ENCODE measurements at places on chromosomes 6 and 20.
A peak's percentile ranks its signal among the peaks of the same experiment; 100 is the strongest.

DNA sequence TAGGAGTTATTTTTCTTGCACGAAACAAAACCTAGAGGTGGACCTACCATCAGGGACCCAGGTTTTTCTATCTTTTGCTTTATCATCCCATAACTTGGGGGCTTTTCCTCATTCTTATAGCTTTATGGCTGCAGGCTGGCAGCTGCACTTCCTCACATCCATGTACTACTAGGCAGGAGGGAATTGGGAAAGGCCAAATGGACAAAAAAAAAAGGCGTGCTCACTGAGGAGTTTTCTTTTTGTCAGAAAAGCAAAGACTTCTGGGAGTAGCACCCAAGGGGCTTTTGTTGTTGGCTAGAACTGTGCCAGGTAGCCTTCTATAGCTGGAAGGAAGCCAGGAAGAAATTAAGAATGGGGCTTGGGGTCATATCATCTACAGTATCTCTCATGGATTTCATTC, 61.4 kb downstream of the SLX4IP start:
- DNase-seq = no peak

DNA sequence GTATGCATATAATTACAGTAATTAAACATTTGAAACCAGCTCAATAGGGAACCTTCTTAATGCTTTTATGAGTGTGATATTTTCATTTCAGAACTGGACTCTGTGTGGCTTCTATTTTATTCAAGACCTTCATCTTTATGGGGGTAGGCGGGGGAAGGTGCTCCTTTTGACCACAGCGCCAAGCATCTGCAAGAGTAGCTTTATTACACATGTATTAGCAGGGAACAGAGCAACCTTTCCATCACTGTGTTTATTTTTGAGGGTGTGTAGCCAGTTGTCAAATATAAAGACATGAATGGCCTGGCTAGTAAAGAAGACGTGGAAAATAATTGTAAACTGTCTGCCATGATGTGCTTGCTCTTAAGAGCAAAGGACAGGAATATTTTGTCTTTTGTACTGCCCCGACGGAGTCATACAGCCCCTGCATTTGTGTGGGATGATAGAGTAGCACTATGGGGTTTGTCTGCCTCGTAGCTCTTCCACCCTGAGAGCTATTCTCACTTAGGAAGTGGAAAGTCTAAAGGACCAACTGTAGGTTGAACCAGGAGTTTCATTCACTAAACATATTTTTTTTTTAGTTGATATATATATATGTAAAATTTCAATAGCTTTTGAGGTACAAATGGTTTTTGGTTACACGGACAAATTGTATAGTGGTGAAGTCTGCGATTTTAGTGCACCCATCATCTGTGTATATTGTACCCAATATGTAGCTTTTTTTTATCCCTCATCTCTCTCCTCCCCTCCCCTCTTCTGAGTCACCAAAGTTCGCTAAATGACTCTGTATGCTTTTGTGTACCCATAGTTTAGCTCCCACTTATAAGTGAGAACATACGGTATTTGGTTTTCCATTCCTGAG, 91.2 kb downstream of the CARMIL1 start:
- DNase-seq = no peak

GRCh38 chr6:3532296-3532916, 75.6 kb upstream of the SLC22A23 start:
- no peak for DNase-seq

DNA sequence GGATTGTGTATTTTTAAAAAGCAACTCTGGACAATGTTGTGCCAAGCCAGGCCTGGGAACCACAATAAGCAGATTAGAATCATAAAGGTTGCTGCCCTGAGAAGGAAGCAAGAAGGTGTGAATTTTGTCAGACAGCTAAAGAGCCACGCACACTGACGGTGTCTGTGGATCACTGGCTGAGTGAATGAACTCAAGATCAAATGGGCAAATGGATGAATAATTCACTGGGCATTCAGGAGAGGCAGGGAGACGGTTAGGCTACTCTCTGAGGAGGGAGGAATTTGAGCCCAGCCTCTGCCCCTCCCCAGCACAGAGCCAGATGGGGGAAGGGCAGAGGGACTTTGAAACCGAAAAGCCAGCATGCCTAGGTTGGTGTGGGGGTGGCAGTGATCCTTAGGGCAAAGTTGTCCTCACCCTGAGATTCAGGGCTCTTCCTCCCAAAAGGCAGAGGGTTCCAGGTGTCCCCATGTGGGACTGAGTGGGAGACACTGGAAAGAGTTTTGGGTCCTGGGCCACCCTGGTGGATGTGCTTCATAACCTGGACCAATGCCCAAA, 19.5 kb upstream of the SLC22A7 start:
- no peak for DNase-seq

DNA sequence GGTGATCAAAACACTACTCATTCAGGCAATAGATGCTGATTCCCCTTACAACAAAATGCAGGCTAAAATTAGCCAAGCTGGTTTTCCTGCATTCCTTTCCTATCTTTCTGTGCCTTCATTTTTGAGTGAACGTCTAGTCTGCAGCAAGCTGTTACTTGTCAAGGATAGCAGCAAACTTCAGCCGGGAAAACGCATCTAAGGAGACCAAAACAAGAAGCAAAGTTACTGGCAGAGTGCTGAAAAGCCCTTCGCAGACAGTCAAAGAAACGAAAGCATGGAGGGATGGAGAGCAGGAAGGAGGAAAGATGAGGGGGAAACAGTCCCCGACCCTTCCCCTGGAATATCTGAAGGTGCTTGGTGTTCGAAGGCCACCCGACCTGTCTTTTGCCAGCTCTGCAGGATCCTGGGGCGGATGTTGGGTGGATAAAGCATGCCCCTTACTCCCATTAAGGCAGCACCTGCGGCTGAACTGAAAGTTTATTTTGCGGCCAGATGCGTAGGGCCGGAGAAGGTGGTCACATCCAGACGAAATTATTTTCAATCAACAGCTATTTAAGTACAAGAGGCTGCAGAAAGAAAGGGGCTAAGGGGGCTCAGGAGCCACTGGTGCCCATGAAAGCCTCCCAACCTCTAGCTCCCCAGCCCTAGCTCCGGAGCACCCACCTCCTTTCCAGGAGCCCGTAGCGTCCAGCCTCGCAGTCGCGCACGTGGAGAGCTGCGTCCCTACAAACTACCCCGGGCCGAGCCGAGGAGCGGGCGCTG, 538 bp downstream of the FERMT1 start:
- no peak for DNase-seq

DNA sequence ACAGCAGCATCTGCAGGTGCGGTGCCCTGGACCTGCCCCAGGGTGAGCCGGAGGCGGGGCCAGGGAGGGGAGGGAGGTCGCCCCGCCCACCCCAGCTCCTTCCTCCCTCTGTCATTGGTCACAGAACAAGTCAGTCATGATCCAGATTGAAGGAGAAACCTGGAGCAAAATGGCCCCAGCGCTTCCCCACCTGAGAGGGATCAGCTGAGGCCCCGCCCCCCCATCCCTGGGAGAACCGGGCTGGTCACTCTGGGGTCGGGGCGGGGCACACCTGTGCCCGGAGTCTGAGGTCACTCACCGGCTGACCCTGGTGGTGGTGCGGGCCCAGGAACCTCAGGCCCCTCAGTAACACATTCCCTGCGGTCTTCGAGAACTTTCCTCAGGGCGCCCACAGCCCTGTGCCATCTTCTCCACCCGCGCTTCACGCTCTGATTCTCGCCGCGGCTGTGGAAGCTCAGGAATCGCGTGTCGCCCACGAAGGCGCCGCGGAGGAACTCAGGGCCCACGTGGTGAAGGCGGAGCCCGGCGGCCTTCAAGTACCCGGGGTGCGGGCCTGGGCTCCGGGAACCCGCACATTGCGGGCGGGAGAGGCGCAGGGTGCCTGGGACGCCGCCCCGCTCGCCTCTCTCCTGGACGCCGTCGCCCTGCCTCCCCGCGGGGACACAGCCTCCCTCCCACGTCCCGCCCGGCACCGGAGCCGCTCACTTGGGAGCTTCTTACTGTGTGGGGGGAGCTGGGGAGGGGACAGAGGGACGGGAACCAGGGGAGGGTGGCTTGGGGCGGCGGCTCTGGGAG, 36.4 kb upstream of the HLA-C start:
- no peak for DNase-seq

- DNase-seq = no peak
These were observed 8.2 kb upstream of the BPIFB4 start for GRCh38 chr20:33071198-33071597.

DNA sequence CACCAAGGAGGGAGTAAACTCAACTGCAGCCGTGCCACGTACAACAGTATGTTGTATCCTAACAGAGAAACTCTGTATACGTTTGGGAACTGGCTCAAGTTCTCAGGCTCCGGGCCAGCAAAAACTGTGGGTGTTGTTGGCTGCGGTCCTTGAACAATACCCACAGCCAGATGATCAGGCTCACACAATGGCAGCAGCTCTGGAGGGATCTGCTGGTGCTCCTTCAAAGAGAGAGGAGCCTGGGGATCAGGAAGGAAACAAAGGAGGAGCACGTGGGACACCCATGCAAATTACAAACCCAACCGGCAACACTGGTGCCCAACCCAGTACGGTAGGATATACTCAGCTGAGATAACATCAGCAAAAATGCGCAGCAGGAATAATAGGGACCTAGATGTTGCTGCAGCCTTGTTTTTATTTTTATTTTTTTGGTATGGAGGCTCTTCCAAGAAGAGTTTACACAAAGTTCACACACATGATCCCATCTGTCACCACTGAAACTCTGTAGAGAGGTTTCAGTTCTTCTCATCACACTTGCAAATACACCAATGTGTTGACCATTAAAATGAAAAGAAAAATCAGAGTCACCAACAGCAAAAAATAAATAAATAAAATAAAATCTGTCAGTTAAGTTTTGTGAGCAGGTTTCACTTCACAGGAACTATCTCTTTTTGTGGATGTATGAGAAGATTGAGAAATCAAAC, 41.2 kb upstream of the PDE10A start:
- DNase-seq = no peak

- DNase-seq = no peak
These were observed 7.6 kb upstream of the HLA-DRA start for GRCh38 chr6:32432050-32432450.

GRCh38 chr6:166713434-166714186, 86.6 kb upstream of the RPS6KA2 start:
- DNase-seq = no peak

- DNase-seq = no peak
These were observed 6.2 kb downstream of the CPXM1 start for GRCh38 chr20:2794202-2794748.

DNA sequence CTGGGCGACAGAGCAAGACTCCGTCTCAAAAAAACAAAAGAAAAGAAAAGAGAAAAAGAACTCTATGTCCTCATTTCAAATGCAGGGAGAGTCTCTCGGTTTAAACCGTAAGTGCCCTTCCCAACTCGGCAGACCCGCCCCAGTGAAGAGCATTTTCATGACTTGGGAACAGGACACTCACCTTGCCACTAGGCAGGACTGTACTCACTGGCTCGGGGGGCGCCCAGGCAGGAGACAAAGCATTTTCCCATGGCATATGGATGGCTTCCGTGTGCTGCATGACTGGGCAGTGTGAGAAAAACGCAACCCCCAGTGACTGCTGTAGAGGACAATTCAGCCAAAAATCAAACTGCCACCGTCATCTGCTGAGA, 23.7 kb upstream of the MRGBP start:
- DNase-seq = no peak

- DNase-seq = no peak
These were observed 26.5 kb downstream of the VNN1 start for GRCh38 chr6:132687306-132687705.

- no peak for DNase-seq
These were observed 396 bp downstream of the RNASET2 start for GRCh38 chr6:166955865-166956443.

- DNase-seq = no peak
These were observed 610.4 kb upstream of the IMPG1 start for GRCh38 chr6:76682842-76683241.

GRCh38 chr6:94099072-94099471, 679.7 kb upstream of the EPHA7 start:
- no peak for DNase-seq

DNA sequence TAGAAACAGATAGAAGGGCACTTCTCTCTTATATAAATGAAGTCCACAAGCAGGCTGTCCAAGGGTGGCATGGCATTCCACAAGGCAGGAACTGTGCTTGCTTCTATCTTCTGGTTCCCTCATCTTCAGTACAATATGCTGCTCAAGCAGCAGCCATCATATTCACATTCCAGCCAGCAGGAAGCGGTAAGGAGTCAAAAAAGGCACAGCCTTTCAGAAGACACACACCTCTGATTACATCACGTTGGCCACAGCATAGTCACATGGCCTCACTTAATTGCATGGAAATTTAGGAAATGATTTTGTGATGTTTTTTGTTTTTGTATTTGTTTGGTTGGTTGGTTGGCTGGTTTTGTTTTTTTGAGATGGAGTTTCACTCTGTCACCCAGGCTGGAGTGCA, 19.0 kb downstream of the REM1 start:
- DNase-seq = no peak

DNA sequence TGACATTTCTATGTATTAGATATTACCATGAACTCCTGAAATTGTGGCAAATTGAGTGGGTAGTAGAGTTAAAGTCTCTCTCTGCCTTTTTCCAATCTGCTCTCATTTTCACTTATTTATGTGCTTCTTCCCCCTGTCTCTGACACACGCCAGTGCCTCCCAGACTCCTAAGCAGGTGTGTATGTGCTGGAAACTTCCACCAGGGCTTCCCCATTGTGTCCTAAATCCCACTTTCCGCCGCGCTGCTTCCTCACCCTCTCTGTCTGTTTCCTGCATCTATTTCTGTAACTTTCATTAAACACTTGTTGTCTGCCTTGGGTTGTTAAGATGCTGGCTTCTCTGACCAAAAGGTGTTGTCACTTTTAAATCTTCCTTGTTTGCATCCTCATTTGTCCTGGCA, 97.6 kb upstream of the HDGFL1 start:
- no peak for DNase-seq

DNA sequence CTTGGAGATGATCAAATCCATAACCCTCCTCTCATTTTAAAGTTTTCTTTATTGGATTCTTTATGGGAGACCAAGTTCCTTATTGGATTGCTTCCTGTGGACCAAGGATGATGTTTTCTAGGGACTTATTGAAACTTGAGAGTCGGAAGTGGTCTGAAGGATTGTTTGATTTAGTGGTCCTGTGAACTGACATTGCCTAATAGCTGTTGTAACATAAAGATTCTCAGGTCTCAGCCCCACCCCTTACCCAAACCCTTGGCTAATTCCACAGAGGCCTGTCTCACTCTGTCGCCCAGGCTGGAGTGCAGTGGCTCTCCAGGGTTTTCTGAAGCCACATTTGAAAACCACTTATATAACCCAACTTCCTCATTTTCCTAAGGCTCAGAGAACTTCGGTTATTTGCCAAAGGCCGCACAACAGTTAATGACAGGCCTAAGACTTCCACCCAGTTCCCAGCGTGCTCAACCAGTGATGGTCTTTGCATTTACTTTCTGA, 77.0 kb downstream of the ATXN1 start:
- DNase-seq = no peak

- DNase-seq = no peak
These were observed 114.4 kb downstream of the PHACTR3 start for GRCh38 chr20:59718751-59719150.

- peak; percentile 12 for DNase-seq
These were observed 129.0 kb downstream of the CFAP61 start for GRCh38 chr20:20181322-20181721.

Measured in NK-92 treated with Interleukin-12 subunit alpha and Interleukin-12 subunit beta, amount 100 ng/mL, for 24 hours (cell line).